ENCODE measurements at places on chromosomes 7 and 10. TPM values are rescaled to one million over a fixed set of nuclear protein-coding genes. Genes with fewer than 3 reads are reported as not detected.
A peak's percentile ranks its signal among the peaks of the same experiment; 100 is the strongest.

- H3K4me3 ChIP-seq = peak overlapping the region; percentile 83
- H3K36me3 ChIP-seq = no peaks in the 10 kb centered on the region
- H3K27me3 ChIP-seq = peaks cover 25% of the 10 kb centered on the region
- H3K27ac ChIP-seq = peak overlapping the region; percentile 22
Measured at GRCh38 chr10:31929261-31930022, 811 bp upstream of the ARHGAP12 start.

DNA sequence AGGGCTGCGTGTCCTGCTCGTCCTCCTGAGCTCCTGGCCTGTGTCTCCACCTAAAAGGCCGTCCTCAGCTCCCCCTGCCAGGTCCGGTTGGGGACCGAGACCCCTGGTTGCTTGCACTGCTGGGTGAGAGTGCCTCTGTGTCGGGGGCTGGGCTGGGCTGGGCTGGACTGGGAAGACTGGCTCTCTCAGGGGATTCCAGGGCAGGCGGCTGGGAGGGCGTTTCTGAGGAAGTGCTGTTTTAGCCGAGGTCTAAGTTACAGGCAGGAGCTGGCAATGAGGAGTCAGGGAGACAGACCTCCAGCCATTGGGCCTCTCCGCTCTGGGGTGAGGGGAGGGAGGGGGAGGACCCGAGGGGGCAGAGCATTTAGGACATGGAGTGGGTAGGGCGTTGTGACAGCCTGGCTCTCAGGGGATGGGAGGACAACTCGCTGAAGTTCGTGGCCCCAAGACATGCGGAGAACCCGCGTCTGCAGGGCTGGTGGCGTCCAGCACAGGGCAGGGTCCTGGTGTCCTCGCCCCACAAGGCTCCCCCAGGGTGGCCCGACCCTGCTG, 20.9 kb downstream of the FOXK1 start:
- no peak overlapping the region for H3K4me3 ChIP-seq
- no peak for DNase-seq
- H3K36me3 ChIP-seq = no peaks in the 10 kb centered on the region
- H3K4me1 ChIP-seq = peaks cover 7% of the 10 kb centered on the region
- H3K27me3 ChIP-seq = no peaks in the 10 kb centered on the region

DNA sequence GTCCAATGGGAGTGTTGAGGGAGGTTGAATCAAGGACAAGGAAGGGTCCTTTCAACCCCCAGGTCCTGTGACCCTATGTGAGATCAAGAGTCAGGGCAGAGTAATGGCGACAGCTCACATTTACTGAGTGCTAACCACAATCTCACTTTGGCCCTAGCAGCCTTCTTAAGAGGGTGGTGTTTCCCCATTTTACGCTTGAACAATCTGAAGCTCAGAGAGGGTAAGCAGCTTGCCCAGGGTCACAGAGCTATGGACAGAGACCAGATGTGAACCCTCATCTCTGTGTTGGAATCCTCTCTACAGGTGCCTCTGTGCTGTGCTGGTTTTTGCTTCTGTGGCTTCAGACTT, 102.0 kb downstream of the GRK5 start:
- peaks cover 66% of the 10 kb centered on the region for H3K4me1 ChIP-seq
- H3K27ac ChIP-seq = no peak overlapping the region

- no peaks in the 10 kb centered on the region for H3K36me3 ChIP-seq
- no peak overlapping the region for H3K27ac ChIP-seq
- peaks cover 21% of the 10 kb centered on the region for H3K27me3 ChIP-seq
- H3K4me1 ChIP-seq = peaks cover 12% of the 10 kb centered on the region
- no peak overlapping the region for H3K4me3 ChIP-seq
Measured at GRCh38 chr10:89502549-89502948, 32.8 kb downstream of the SLC16A12 start.

GRCh38 chr7:31003721-31004120, 40.0 kb downstream of the GHRHR start:
- H3K36me3 ChIP-seq = no peaks in the 10 kb centered on the region
- no peak overlapping the region for H3K27ac ChIP-seq
- no peak for DNase-seq

DNA sequence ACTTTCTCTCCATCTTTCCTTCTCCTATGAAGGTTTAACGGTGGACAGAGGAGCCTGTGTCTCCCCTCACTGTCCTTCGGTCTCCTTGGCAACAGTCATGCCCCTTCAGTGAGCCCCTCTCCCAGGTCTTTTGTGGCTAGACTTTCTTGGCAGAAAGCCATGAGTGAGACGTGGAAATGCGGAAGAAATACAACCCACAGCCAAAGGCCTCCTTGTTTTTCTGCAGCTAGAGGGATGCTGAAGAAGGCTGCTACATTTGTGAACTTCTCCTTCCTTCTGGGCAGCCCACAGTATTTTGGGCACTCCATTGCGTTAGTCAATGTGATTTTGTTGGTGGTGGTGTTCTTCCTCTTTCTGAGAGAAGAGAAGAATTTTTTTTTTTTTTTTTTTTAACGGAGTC, 333.7 kb upstream of the PODXL start:
- H3K4me3 ChIP-seq = no peak overlapping the region
- H3K36me3 ChIP-seq = no peaks in the 10 kb centered on the region
- H3K27me3 ChIP-seq = no peaks in the 10 kb centered on the region
- no peak overlapping the region for H3K27ac ChIP-seq
- H3K4me1 ChIP-seq = no peaks in the 10 kb centered on the region

GRCh38 chr10:55476129-55476528, 675.1 kb upstream of the PCDH15 start:
- no peak for DNase-seq
- H3K4me1 ChIP-seq = no peaks in the 10 kb centered on the region
- no peak overlapping the region for H3K27ac ChIP-seq
- H3K36me3 ChIP-seq = no peaks in the 10 kb centered on the region
- no peaks in the 10 kb centered on the region for H3K27me3 ChIP-seq
- no peak overlapping the region for H3K4me3 ChIP-seq

GRCh38 chr10:13219685-13220670, 14.2 kb downstream of the UCMA start:
- no peaks in the 10 kb centered on the region for H3K36me3 ChIP-seq
- H3K4me1 ChIP-seq = no peaks in the 10 kb centered on the region
- no peak overlapping the region for H3K27ac ChIP-seq

GRCh38 chr10:114489521-114490310, 85.4 kb upstream of the AFAP1L2 start:
- no peak overlapping the region for H3K27ac ChIP-seq
- no peak overlapping the region for H3K4me3 ChIP-seq
- peaks cover 53% of the 10 kb centered on the region for H3K36me3 ChIP-seq
- no peak for DNase-seq

GRCh38 chr7:44636041-44636584, 29.7 kb downstream of the OGDH start:
- H3K27me3 ChIP-seq = no peaks in the 10 kb centered on the region
- H3K4me1 ChIP-seq = peaks cover 78% of the 10 kb centered on the region
- DNase-seq = no peak
- peak overlapping the region; percentile 72 for H3K27ac ChIP-seq
- H3K36me3 ChIP-seq = peaks cover 51% of the 10 kb centered on the region

DNA sequence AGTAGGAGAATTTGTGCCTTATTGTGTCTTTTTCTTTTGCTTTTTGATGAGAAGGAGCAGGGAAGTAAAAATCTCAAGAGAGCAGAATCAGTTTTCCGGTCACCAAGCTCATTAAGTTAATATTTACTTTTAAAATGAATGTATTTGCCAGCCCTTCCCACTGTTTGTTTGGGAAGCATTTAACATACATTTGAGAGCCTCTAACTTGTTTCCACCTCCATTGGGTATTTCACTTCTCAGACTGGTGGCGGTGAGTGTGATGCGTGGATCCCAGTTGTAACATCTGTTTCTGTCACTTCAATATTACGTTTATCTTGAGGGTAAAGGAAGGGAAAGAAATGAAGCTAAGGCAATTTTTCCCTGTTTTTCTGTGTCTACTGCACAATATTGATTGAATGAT, 22.8 kb downstream of the CDK14 start:
- no peak overlapping the region for H3K4me3 ChIP-seq
- peaks cover 10% of the 10 kb centered on the region for H3K4me1 ChIP-seq
- no peaks in the 10 kb centered on the region for H3K36me3 ChIP-seq
- no peak overlapping the region for H3K27ac ChIP-seq
- H3K27me3 ChIP-seq = peaks cover 2% of the 10 kb centered on the region

DNA sequence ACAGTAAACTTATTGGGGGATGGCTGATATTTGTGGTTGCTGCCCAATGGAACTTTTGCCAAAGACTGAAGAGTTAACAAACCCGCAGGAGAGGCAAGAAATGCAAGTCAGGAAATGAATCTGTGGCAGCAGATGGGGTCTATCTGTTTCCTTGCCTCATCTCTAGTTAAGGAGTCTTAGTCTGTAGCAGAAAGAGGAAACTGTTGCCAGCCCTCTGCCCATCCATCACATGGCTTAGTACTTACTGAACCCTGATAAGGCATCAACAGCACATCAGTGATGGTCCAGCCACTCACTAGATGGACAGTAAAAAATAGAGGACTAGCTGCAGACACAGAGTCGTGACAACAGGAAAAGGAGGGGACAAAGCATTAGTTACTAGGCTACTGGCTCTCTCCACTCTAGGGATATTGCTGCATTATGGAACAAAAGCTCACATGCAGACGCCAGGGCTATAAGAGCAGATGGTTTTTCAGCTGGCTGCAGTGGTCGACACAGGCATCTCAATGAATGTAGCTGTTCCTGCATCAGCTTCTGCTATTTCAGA, 614.7 kb downstream of the PARD3 start:
- no peak for DNase-seq
- no peaks in the 10 kb centered on the region for H3K27me3 ChIP-seq
- no peaks in the 10 kb centered on the region for H3K4me1 ChIP-seq
- H3K4me3 ChIP-seq = no peak overlapping the region
- H3K36me3 ChIP-seq = no peaks in the 10 kb centered on the region
- H3K27ac ChIP-seq = no peak overlapping the region

- no peak for DNase-seq
- no peak overlapping the region for H3K27ac ChIP-seq
- H3K4me1 ChIP-seq = no peaks in the 10 kb centered on the region
- no peak overlapping the region for H3K4me3 ChIP-seq
- H3K36me3 ChIP-seq = no peaks in the 10 kb centered on the region
Measured at GRCh38 chr10:106479636-106480035, 684.9 kb downstream of the SORCS1 start.

- H3K27ac ChIP-seq = no peak overlapping the region
- DNase-seq = no peak
- peaks cover 17% of the 10 kb centered on the region for H3K27me3 ChIP-seq
- H3K36me3 ChIP-seq = no peaks in the 10 kb centered on the region
- H3K4me3 ChIP-seq = no peak overlapping the region
- H3K4me1 ChIP-seq = no peaks in the 10 kb centered on the region
Measured at GRCh38 chr7:21169667-21170580, 258.0 kb upstream of the SP4 start.

- DNase-seq = no peak
- no peaks in the 10 kb centered on the region for H3K4me1 ChIP-seq
- H3K27ac ChIP-seq = no peak overlapping the region
Measured at GRCh38 chr7:41445946-41446345, 256.9 kb downstream of the INHBA start.

- no peaks in the 10 kb centered on the region for H3K27me3 ChIP-seq
- no peak overlapping the region for H3K27ac ChIP-seq
- H3K4me1 ChIP-seq = peaks cover 19% of the 10 kb centered on the region
Measured at GRCh38 chr7:77862691-77863090, 64.1 kb downstream of the PHTF2 start.

DNA sequence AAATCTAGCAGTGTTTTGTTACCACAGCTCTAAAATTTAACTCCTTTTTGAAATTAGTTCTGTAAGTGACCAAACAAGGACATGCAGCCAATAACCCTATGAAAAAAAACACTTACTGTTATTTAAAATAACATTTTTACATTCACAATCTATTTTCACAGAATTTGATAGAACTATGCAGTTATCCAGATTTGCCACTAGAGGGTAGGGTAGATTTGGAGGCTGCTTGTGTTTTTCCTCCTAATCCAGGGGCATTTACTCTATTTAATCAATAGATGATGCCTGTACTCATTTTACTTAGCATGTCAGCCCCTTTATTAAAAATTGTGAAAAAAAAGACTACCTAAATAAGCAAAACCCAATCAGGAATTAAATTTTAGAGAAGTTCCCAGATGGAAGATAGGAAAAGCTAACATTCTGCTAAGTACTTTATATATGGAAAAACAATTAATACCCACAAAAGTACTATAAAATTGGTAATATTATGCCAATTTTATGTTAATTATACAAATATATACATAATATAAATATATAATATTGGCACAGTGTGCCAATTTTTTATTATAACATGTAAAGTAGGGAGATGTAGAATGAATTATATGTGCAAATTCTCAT, 18.1 kb upstream of the LIPK start:
- H3K36me3 ChIP-seq = no peaks in the 10 kb centered on the region
- no peaks in the 10 kb centered on the region for H3K4me1 ChIP-seq
- DNase-seq = no peak
- H3K27me3 ChIP-seq = peaks cover 29% of the 10 kb centered on the region
- H3K27ac ChIP-seq = no peak overlapping the region

GRCh38 chr7:151351027-151351426, 9.4 kb downstream of the NUB1 start:
- peak overlapping the region; percentile 54 for H3K4me3 ChIP-seq
- no peak for DNase-seq
- peaks cover 65% of the 10 kb centered on the region for H3K36me3 ChIP-seq

GRCh38 chr10:89591111-89591795, 53.8 kb downstream of the PANK1 start:
- no peak for DNase-seq
- peaks cover 2% of the 10 kb centered on the region for H3K4me1 ChIP-seq
- no peak overlapping the region for H3K4me3 ChIP-seq
- no peaks in the 10 kb centered on the region for H3K27me3 ChIP-seq
- H3K36me3 ChIP-seq = peaks cover 29% of the 10 kb centered on the region

GRCh38 chr7:85890244-85890811, 703.5 kb upstream of the SEMA3D start:
- no peaks in the 10 kb centered on the region for H3K36me3 ChIP-seq
- H3K4me3 ChIP-seq = no peak overlapping the region
- no peaks in the 10 kb centered on the region for H3K27me3 ChIP-seq
- DNase-seq = no peak
- H3K27ac ChIP-seq = no peak overlapping the region

GRCh38 chr7:18191862-18192625, 164.4 kb upstream of the PRPS1L1 start:
- no peaks in the 10 kb centered on the region for H3K36me3 ChIP-seq
- no peak overlapping the region for H3K4me3 ChIP-seq
- no peaks in the 10 kb centered on the region for H3K27me3 ChIP-seq
- H3K4me1 ChIP-seq = no peaks in the 10 kb centered on the region
- H3K27ac ChIP-seq = no peak overlapping the region
- no peak for DNase-seq

Gene NKX1-2
- total RNA-seq = not detected

Gene NKX2-3
- not detected for total RNA-seq

Gene ZNF485
- 6.5 TPM for total RNA-seq

Gene GPR85
- total RNA-seq = not detected

Gene PLAC9
- not detected for total RNA-seq

Gene HECTD2
- 8.2 TPM for total RNA-seq

Gene NME8
- not detected for total RNA-seq

Gene CD36
- total RNA-seq = not detected

Gene SSC4D
- total RNA-seq = 0.71 TPM

Gene CDC14C
- not detected for total RNA-seq

Gene BLNK
- not detected for total RNA-seq

Gene PTPRN2
- 1.1 TPM for total RNA-seq

Gene AKR1C1
- total RNA-seq = 0.97 TPM

Gene ZNF438
- total RNA-seq = 6.1 TPM

Gene CDHR3
- 0.80 TPM for total RNA-seq

Gene GPR15LG
- total RNA-seq = not detected

Gene NRAP
- not detected for total RNA-seq

Gene ANLN
- 38.0 TPM for total RNA-seq

Gene IL6
- not detected for total RNA-seq

Gene OR2A12
- total RNA-seq = not detected

Gene NRG3
- total RNA-seq = not detected

Gene ANKRD22
- not detected for total RNA-seq

Gene TUBB8
- total RNA-seq = not detected

Gene TEX36
- total RNA-seq = not detected

Gene ACBD7
- total RNA-seq = 4.8 TPM
